ENCODE measurements at places on chromosomes 11 and 22. TPM values are rescaled to one million over a fixed set of nuclear protein-coding genes. Genes with fewer than 3 reads are reported as not detected.
A peak's percentile ranks its signal among the peaks of the same experiment; 100 is the strongest.

The OR8B4 gene
- total RNA-seq = not detected

DNA sequence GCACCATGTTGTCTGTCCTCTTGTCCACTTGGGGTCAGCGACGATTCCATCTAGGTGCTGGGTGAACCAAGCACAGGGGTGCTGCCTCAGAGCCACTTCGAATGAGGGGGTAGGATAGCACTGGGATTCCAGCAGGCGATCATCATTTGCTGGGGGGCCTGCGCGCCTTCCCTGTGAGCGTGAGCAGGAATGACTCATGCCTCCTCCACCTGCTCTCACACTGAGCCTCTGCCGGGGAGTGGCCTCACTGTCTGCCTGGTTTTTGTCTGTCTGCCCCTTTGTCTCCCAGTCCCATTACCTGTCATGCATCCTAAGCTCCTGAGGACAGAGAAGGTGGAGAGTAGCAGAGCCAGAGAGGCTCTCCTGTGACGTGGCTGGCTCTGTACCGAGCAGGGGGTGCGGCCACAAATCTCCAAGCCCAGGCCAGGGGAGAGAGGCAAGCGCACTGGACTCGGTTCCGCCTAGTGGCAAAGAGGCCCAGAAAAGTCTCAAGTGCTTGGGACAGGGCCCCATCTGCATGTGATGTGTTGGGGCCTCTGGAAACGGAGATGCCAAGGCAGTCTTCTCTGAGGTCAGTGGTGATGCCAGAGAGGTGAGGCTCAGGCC lies 30.8 kb downstream of the RSPH14 start:
- no peaks in the 10 kb centered on the region for H3K4me1 ChIP-seq
- no peak overlapping the region for H3K27ac ChIP-seq
- no peak for DNase-seq
- H3K36me3 ChIP-seq = no peaks in the 10 kb centered on the region

The SCGB1D2 gene
- not detected for total RNA-seq

The PGA4 gene
- 1.3 TPM for total RNA-seq

- H3K36me3 ChIP-seq = no peaks in the 10 kb centered on the region
- H3K27me3 ChIP-seq = no peaks in the 10 kb centered on the region
- peak overlapping the region; percentile 41 for H3K4me3 ChIP-seq
- peak overlapping the region; percentile 39 for H3K27ac ChIP-seq
- DNase-seq = no peak
These were observed 6.2 kb downstream of the TBX1 start for GRCh38 chr22:19766511-19767426.

The GRAMD1B gene
- total RNA-seq = 1.2 TPM

- no peaks in the 10 kb centered on the region for H3K36me3 ChIP-seq
- peaks cover 28% of the 10 kb centered on the region for H3K4me1 ChIP-seq
- no peak overlapping the region for H3K27ac ChIP-seq
- H3K27me3 ChIP-seq = no peaks in the 10 kb centered on the region
- DNase-seq = no peak
- H3K4me3 ChIP-seq = no peak overlapping the region
These were observed 187.1 kb upstream of the DDI1 start for GRCh38 chr11:103849366-103849765.

DNA sequence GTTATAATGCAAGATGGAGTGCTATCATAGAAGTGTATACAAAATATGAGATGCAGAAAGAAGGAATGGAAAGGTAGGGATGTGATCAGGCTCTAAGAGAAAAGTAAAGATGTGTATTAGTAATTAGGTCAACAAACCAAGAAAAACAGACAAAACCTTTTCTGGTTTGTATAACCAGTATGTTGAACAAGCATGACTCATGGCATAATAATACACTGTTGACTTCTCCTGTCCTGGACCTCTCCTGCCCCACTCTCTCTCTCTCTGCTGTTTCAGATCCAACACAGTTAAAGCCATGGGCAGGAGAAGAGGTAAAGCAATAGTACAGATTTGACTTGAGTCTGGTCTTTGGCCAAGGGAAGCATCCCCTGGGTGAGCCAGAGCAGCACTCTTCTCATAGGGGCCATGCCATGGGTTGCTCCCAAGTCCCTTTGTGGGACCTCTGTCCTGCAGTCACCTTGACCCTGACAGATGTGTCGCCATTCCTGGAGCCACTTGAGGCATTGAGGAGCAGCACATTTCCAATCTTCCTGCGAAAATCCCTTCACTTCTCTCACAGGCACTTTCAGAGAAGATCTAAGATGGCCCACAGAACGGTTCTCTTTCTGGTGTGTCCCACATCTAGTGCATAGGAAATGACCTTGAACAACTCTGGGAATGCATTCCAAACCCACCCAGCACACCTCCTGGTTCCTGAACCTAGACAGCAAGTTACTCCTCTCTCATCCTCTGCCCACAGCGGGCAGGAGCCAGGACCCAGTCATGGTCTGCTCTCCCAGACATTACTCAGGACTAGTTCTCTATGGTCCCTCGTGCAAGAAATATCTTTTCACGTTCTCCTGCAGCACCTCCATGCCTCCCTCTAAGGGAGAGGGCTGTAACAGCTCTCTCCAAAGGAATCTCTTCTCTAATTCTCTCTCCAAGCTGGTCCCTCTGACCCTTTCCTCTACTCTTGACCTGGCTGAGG lies 58.2 kb upstream of the PRSS23 start:
- H3K27ac ChIP-seq = peak overlapping the region; percentile 90
- peaks cover 53% of the 10 kb centered on the region for H3K4me1 ChIP-seq
- H3K4me3 ChIP-seq = no peak overlapping the region
- DNase-seq = no peak
- no peaks in the 10 kb centered on the region for H3K27me3 ChIP-seq
- no peaks in the 10 kb centered on the region for H3K36me3 ChIP-seq

The SERGEF gene
- total RNA-seq = 13.9 TPM

Data from esophagus squamous epithelium (tissue), 5 donors.